ENCODE measurements at places on chromosomes 5 and 9.

GRCh38 chr9:34547960-34548611, 25.3 kb upstream of the ENHO start:
- peak; percentile 55 for DNase-seq

- no peak for DNase-seq
These were observed 12.1 kb downstream of the ARHGEF37 start for GRCh38 chr5:149593370-149593769.

DNA sequence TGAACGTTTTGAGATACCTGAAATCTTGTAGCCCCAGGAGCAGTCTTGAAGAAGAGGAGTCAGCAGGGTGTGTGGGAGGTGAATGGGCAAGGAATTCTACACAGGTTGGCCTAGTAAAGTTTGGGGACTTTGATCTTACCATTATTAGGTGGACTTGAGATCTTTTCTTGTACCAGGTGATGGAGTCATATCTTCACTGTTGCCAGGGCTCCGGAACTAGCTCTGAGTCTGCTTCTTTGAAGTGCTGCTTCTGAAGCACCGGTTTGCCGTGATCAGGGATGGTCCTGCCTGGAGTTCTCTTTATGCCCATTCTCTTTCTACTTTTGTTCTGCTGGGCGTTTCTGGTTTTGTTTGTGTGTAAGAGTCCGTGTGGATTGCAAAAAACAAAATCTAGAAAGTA, 27.4 kb downstream of the RCL1 start:
- no peak for DNase-seq

GRCh38 chr9:88529496-88529895, 5.5 kb upstream of the NXNL2 start:
- no peak for DNase-seq

GRCh38 chr5:175113947-175114346, 330.0 kb downstream of the DRD1 start:
- no peak for DNase-seq

- DNase-seq, result no peak
These were observed 45.1 kb downstream of the PRRT1B start for GRCh38 chr9:131590449-131590848.

DNA sequence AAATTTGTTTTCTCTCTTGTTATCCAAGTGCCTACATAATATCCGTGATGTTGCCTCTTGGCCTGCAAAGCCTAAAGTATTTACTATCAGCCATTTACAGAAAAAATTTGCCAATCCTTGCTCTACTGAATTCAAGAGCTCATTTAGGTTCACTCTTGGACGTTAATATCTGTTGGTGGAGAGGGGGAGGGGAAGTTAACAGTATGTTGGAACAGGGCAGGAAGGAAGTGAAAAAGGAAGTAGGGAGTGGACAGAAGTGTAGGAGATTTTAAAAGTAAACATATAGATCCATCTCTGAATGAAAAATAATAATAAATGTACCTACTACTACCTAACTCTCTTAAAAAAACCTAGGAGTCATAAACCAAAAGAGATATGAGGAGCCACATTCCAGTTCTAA, 32.8 kb downstream of the ZNF608 start:
- no peak for DNase-seq

DNA sequence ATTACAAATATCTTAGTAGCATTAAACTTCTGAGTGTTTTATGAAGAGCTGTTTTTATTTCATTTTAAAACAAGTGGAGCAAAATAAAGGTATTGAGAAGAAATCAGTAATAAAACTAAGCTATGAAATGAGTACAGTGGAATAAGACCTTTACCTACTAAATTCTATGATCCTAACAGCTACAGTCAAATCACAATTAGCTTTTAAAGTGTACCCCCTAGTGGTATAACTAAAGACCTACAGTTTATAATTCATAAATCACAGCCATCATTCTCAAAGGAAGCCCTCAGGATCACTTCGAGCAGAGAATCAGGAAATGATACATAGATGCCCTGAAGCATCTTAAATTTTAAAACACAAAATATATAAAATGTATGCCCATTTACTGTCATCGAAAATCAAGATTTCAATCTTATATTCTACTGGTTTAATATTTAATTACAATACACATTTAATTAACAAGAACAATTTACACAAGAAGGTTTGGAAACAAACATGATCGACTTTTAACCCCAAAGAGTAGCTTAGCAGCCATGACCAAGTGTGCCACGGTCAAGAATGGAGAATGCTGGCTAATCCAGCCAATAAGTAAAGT, 12.3 kb downstream of the CCNH start:
- no peak for DNase-seq

- DNase-seq, result peak; percentile 50
These were observed 14.9 kb downstream of the COL5A1 start for GRCh38 chr9:134656334-134657006.

- no peak for DNase-seq
These were observed 93.0 kb upstream of the NIPAL4 start for GRCh38 chr5:157366741-157367674.

- DNase-seq, result peak; percentile 35
These were observed 114.2 kb downstream of the ANXA1 start for GRCh38 chr9:73265876-73266275.

- peak; percentile 45 for DNase-seq
These were observed 2.7 kb upstream of the DCP2 start for GRCh38 chr5:112973904-112974303.

GRCh38 chr5:23318960-23319359, 188.4 kb upstream of the PRDM9 start:
- DNase-seq, result no peak

Measured in trophoblast cell (in vitro differentiated cells and primary cell).